ENCODE measurements at places on chromosomes 16 and 17.

DNA sequence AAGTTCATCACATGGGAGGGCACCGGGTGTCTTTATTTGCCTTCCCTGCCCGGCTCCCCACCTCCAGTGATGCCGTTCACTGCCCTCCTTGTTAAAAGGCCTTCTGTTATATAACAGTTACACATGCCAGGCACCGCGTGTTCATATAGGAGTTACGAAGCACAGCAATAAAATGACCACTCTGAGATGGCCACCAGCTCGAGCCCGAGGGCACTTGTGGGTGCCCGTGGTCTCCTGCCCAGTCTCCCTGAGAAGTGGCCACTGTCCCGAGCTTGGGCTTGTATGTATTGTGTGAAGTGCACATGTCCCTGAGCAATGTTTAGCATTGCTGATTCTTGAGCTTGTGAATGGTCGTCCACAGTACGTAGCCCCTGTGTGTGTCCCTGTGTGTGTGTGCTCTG, 355.6 kb downstream of the SEC14L1 start:
- DNase-seq, result no peak

GRCh38 chr17:7916385-7916682, 245 bp upstream of the RNF227 start:
- DNase-seq, result no peak

- DNase-seq, result no peak
These were observed 128.3 kb downstream of the NLK start for GRCh38 chr17:28170771-28171170.

- DNase-seq, result no peak
These were observed 145.7 kb downstream of the ZFHX3 start for GRCh38 chr16:72902206-72902605.

DNA sequence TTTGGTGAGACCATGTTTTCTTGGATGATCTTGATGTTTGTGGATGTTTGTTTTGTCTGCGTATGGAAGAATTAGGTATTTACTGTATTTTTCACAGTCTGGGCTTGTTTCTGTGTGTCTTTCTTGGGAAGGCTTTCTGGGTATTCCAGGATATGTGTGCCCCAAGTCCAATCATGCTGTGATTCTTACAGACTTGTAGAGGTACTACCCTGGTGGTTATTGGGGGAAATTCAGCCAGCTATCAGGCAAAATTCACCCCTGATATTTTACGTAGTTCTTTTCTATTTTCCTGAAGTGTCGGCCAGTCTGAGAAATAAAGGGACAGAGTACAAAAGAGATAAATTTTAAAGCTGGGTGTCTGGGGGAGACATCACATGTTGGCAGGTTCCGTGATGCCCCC, 33.4 kb upstream of the ARL4D start:
- no peak for DNase-seq

- no peak for DNase-seq
These were observed 48.8 kb upstream of the CLEC19A start for GRCh38 chr16:19236561-19237209.

GRCh38 chr16:72787130-72787513, 260.8 kb downstream of the ZFHX3 start:
- no peak for DNase-seq

DNA sequence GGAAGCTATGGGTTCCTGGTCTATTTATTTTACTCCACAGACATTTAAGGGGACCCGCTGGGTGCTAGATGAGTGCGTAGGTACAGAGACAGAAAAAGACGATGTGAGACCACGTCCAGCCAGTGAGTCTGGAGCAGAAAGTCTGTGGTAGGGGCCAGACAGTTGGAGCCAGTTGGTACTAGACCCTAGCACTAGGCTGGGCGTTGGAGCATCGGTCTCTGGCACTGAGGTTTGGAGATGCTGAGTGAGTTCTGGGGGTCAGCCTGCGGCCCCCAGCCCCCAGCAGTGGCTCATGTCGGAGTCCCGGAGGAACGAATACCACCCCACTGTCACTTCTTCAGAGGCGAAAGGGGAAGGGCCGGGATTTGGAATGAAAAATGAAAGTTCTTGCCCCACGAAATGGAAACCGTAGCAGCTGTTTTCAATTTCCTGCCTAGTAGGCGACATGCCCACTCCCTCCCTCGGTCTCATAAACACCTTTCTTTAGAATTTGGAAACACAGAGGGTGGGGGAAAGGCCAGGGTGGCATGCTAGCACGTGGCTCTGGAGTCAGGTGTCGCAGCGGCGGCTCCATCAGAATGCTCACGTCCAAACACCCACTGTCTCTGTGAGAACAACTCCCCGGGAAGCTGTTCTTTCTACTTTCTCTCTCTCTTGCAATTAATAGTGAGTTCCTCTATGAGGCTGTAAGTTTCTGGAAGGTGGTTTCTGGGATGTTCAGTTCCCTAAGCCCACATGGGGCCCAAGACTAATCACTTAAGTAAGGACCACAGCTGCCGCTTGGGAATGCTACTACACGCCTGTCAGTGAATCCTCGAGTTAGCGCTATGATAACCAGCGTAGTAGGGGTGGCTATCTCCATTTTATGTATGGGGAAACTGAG, 96.8 kb downstream of the IRF8 start:
- DNase-seq, result no peak

- DNase-seq, result no peak
These were observed 652 bp upstream of the SLC25A19 start for GRCh38 chr17:75289832-75290337.

DNA sequence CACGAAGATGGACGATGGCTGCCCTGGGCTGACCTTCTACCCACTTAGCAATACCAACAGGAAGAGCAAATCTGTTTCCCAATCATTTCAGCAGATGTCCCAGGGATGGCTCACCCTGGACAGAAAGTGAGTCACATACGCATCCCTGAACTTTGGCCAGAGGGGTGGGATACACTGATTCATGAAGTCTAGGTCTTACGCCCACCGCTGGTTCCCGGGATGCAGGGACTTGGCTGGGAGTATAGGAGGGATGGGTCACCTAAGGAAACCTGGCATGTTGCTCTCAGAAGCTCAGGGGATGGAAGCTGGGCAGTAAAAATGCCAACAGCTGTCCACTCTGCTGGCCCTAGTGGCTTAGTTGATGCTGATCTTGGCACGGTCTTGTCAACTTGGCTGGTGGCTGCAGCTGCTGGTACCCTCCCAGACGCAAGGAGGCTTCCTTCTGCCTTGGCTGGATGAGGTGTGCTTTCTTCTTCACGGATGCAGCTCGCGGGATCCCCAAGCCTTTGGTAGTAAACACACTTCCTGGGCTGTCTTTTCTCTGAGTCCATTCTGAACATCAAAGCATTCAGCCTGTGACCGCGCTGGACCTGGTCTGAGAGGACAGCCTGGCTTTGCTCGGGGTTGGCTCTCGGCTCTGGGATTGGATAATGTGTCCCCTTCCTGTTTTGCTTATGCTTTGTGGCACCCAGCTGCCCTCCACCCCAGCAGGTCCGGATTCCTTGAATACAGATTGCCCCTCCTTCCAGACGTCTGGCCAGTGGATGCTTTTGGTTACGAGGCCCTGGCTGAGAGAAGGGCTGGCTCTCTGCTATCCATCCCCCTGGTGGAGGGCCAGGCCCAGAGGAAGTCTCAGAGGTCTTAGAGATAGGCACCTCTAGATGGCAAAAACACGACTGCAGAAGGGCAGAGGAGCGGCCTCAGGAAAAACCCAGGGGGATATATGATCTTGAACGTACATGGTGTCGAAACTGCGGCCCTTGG, 71.5 kb downstream of the RAP1GAP2 start:
- DNase-seq, result no peak

DNA sequence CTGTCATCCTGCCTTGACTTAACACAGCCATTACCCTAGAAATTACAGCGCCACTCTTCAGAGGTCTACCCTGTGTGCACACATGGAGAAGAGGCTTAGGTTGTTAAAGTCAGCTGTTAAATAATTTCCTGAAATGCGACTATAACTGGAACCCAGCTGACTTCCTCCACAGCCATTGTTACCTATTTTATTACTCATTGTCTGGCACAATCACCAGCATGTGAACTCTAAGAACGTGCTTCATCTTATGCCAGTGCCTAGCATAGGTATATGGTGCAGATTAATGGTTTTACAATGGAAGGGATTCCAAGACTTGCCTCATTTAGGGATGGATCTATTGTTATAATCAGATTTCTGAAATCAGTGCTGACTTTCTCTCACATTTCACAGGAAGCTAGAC, 11.9 kb downstream of the RDM1 start:
- no peak for DNase-seq

- DNase-seq, result no peak
These were observed 190.3 kb downstream of the CPPED1 start for GRCh38 chr16:12613131-12613991.

- DNase-seq, result no peak
These were observed 21.4 kb downstream of the EMP2 start for GRCh38 chr16:10558746-10559641.

All from NCI-H1930 (cell line).